Mesenchymal stem cell (in vitro differentiated cells and primary cell): ENCODE measurements at places on chromosomes 6 and 20.

- H3K27ac ChIP-seq = no peak overlapping the region
- no peak for DNase-seq
- no peak overlapping the region for H3K4me3 ChIP-seq
- H3K4me1 ChIP-seq = no peaks in the 10 kb centered on the region
- no peaks in the 10 kb centered on the region for H3K36me3 ChIP-seq
Measured at GRCh38 chr20:10119336-10119735, 84.5 kb downstream of the ANKEF1 start.

DNA sequence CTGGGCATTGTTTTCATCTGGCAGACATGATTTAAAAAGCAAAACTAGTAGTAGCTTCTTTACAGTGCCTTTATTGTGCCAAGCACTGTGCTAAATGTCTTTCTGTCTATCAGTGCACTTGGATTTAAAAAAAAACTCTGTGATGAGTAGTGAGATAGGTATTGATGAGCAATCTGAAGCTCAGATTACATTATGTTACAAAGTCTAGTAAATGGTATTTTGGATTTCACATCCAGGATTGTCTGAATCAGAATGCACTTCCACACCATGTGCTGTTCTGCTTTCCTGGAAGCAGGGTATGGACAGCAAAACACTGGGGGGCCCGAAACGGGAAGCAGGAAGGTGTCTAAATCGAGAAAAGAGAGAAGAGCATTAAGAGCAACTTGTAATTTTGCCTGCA lies 103.4 kb upstream of the CCN2 start:
- H3K4me3 ChIP-seq = no peak overlapping the region
- H3K4me1 ChIP-seq = no peaks in the 10 kb centered on the region
- DNase-seq = peak; percentile 35
- H3K36me3 ChIP-seq = no peaks in the 10 kb centered on the region

GRCh38 chr20:52889225-52889624 lies 82.9 kb upstream of the TSHZ2 start:
- no peaks in the 10 kb centered on the region for H3K36me3 ChIP-seq
- peak; percentile 38 for DNase-seq
- H3K27ac ChIP-seq = no peak overlapping the region

- no peaks in the 10 kb centered on the region for H3K36me3 ChIP-seq
- no peak overlapping the region for H3K4me3 ChIP-seq
- no peaks in the 10 kb centered on the region for H3K27me3 ChIP-seq
- H3K27ac ChIP-seq = no peak overlapping the region
Measured at GRCh38 chr6:165468340-165469235, 159.2 kb upstream of the C6orf118 start.

DNA sequence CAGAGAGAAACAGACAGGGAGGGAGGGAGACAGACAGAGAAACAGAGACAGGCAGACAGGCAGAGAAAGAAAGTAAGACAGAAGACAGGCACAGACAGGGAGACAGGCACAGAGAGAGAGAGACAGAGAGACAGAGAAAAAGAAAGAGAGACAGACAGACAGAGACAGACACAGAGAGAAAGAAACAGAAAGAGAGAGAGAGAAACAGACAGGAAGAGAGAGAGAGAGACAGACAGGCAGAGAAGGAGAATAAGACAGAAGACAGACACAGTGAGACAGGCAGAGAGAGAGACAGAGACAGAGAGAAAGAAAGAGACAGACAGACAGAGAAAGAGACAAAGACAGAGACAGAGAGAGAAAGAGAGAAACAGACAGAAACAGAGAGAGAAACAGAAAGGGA lies 754.8 kb upstream of the DEFB115 start:
- DNase-seq = peak; percentile 3
- H3K27me3 ChIP-seq = peaks cover 15% of the 10 kb centered on the region
- no peak overlapping the region for H3K4me3 ChIP-seq
- H3K36me3 ChIP-seq = no peaks in the 10 kb centered on the region

DNA sequence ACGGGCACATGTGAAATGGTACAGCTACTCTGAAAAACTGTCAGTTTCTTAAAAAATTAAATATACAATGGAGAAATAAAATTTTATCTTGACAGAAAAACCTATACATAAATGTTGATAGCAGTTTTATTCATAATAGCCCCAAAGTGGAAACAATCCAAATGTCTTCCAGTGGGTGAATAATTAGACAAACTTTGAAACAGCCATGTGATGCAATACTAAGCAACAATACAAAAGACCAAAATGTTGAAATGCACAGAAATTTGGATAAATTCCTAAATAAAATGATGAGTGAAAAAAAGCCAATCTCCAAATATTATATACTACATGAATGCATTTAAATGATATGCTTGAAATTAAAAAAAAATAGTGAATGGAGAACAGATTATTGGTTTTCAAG lies 523.1 kb downstream of the HTR1B start:
- H3K4me3 ChIP-seq = no peak overlapping the region
- H3K36me3 ChIP-seq = no peaks in the 10 kb centered on the region
- no peak overlapping the region for H3K27ac ChIP-seq
- no peak for DNase-seq
- peaks cover 2% of the 10 kb centered on the region for H3K4me1 ChIP-seq

DNA sequence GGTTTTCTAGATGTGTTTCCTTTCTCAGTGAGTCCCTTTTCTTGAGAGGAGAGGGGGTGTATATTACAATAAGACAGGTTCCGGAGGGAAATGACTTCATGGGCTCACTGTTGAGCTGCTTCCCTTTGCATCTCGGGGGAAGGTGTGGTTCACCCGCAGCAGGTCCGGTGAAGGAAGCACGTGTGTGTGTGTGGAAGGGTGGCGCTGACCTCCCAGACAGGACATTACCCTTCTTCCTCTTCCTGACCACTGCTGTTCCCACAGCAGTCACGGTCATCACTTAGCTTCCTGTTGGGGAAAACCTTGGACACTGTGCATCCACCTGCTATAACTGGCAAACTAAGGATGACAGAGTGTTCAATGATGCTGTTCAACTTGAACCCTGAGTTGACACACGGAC lies 83.6 kb downstream of the PLEKHG1 start:
- H3K4me1 ChIP-seq = peaks cover 1% of the 10 kb centered on the region
- no peaks in the 10 kb centered on the region for H3K36me3 ChIP-seq
- H3K27ac ChIP-seq = no peak overlapping the region
- DNase-seq = no peak
- H3K27me3 ChIP-seq = peaks cover 8% of the 10 kb centered on the region

DNA sequence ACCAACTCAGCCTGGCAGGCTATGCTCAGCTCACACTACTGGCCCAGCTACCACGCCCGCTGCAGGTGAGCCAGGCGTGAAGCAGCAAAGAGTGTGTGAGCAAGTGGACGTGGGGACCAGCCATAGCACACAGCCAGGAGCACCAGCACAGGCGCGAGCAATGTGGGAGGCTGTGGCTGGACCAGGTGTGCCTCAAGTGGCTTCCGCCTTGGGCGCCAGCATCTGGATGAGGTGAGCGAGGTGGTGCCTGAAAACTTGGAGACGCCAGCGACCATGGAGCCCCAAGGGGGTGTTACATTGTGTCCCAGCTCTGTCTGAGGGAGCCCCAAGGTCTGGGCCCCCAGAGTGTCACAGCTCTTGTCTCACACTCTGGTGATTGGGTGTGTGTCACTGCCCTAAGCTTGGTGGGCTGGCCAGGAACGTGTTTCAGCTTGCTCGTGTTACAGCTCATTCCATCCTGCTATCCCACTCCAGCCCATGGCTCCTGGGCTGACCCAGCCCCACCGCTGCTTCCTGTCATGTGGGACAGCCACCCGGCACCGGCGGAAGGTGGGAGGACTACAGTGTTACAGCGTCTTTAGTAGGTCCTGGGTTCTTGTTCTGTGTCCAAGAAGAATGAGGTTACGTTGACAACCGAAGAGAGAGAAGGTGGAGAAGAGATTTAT lies 508.0 kb upstream of the MMS22L start:
- H3K4me1 ChIP-seq = no peaks in the 10 kb centered on the region
- no peaks in the 10 kb centered on the region for H3K36me3 ChIP-seq
- DNase-seq = no peak
- H3K27me3 ChIP-seq = no peaks in the 10 kb centered on the region
- H3K4me3 ChIP-seq = no peak overlapping the region
